ENCODE measurements at places on chromosomes 2 and 18. TPM values are rescaled to one million over a fixed set of nuclear protein-coding genes. Genes with fewer than 3 reads are reported as not detected.

Gene MAP3K19
- total RNA-seq = not detected

Gene SERPINB5
- total RNA-seq = 0.69 TPM

Gene SH2D6
- total RNA-seq = not detected

Gene FBXO36
- 0.88 TPM for total RNA-seq

Gene B3GNT2
- 25.6 TPM for total RNA-seq

Gene BMP10
- not detected for total RNA-seq

Gene DSG1
- total RNA-seq = 0.14 TPM

Gene RNF125
- total RNA-seq = 1.5 TPM

Measured in uterus (tissue), 4 donors.